ENCODE measurements at places on chromosomes 5 and 9. TPM values are rescaled to one million over a fixed set of nuclear protein-coding genes. Genes with fewer than 3 reads are reported as not detected.

- DNase-seq: no peak
These were observed 46.0 kb upstream of the OSMR start for GRCh38 chr5:38799556-38800377.

GRCh38 chr5:10036136-10036815, 213.4 kb downstream of the ATPSCKMT start:
- no peak for DNase-seq

- DNase-seq: no peak
These were observed 84.6 kb downstream of the PAX5 start for GRCh38 chr9:36949466-36949865.

DNA sequence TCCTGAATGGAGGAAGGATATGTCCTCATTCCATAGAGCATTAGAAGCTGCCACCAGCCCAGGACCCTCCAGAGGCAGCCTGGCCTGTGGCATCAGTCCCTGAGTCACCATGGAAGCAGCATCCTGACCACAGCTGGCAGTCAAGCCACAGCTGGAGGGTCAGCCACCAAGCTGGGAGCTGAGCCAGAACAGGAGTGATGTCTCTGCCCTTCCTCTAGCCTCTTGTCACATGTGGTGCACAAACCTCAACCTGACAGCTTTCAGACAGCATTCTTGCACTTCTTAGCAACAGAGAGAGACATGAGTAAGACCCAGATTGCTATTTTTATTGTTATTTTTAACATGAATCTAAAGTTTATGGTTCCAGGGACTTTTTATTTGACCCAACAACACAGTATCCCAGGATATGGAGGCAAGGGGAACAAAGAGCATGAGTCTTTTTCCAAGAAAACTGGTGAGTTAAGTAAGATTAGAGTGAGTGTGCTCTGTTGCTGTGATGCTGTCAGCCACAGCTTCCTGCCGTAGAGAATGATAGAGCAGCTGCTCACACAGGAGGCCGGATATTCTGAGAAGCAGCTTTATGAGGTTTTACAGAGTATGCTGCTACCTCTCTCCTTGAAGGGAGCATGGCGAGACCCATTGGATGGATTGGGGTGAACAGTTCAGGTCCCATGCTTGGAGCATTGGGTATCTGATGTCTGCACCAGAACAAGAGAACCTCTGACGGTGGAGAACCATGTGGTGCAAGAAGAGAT, 13.0 kb upstream of the CYFIP2 start:
- peak; percentile 46 for DNase-seq

GRCh38 chr9:27427272-27427643, 96.8 kb upstream of the IFNK start:
- no peak for DNase-seq

DNA sequence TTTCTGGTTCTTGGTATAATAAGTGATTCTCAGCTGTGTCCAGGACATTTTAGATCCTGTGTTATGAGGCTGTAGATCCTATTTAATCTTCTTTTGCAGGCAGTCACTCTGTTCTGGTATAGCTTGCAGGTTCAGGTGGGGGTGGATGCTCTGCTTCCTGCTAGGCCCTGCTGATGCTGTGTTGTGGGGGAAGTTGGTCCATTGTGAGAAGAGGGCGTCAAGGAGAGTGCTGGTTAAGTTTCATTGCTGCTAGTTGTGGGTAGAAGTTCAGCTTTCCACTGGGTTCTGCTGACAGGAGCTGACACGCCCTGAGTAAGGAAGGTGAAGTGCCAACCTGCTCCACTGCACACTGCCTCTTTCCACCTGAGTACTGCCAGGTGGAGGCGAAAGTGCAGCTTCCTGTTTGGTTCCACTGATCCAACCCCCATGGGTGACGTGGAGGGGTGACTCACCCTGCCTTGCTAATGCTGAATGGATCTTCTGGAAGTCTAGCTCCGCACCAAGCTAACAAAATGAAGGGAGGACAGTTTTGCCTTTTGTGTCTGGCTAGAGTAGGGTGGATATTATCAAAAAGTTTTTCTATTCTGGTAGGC, 16.3 kb downstream of the NMRK1 start:
- no peak for DNase-seq

DNA sequence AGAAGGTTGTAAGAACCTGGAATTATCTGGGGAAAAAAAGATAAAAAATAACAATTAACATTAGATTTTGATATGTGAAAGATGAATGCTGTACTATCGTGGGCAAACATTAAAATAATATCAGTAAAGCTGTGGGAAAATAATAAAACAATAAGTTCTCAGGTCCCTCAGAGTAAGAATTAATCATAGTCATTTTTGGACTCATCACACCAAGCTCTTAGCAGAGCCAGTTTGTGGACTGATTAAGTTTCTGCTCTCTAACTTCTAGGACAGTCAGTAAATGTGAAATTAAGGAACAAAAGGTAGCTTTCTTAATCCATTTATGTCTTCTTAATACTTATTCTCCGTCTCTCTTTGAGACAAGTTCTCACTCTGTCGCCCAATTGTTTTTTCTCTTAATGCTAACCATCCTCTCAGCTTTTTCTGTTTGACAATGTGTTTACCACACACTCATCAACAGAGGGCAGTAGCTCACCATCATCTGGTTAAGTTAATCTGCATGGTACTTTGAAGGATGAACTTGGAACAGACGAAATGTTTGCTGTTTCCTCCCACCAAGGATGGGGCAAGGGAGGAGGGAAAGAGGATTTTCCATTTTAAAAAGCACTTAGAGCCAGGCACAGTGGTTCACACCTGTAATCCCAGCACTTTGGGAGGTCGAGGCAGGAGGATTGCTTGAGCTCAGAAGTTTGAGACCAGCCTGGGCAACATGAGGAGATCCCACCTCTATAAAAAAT, 5.3 kb upstream of the ACO1 start:
- DNase-seq: peak; percentile 76

The GFI1B gene
- total RNA-seq: 0.07 TPM

Measured in cardiac muscle cell (in vitro differentiated cells and primary cell).